ENCODE measurements at places on chromosomes 1 and 21.

DNA sequence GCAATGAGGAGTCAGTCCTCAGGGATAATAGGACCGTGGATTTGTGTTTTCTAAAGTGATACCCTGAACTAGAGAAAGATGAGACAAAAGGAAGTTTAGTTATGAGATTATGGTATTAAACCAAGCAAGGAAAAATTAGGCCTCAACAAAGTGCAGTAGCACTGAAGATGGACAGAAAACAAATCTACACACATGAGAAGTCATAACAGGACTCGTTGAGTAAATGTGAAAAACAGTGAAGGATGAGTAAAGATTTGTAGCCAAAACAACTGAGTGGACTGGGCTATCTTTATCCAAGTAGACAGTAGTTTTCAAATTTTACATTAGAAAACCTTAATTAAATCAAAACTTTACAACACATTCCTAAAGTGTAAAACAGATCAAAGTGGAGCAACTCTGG, 15.0 kb downstream of the EPRS1 start:
- DNase-seq = no peak

GRCh38 chr1:100265562-100265930, 470 bp upstream of the RTCA start:
- peak; percentile 36 for DNase-seq

DNA sequence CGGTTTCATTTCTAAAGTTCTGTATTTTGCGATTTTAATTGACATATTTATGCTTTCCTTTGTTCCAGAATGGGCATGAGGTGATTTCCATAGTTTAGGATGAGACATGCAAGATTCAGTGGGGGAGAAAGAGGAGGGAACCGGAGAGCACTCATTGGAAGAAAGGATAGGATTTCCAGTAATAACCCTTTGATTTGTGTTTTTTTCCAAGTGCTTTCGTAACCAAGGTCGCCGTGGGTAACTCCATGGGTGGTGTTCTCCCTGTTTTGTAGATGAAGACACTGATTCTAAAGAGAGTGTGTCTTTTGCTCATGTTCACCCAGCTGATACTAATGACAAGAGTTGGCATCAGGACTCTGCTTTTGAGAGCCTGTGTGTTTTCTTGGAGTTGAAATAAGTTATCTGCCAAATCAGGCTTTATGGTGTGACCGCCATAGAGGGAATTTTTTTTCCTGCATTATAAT, 170.1 kb downstream of the DHRS3 start:
- peak; percentile 84 for DNase-seq

- DNase-seq = no peak
These were observed 147.8 kb downstream of the SLC45A1 start for GRCh38 chr1:8465692-8466091.

DNA sequence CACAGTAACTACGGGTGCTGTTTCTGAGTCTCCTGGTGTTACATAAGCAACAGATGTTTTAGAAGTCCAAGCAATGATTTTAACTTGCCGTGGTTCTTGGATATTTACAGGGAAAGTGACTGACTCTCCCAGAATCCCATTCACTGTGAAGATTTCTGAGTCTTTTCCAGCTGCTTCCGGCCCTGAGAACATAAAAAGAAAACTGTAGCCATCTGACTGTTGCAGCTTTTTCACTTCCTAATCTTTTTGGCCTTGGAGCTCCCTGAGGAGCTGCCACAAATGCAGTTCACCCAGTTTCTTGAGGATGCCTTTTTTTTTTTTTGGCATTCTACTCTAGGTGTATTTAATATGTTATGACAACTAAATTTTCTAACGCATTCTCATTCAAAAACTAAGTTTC, 13.7 kb downstream of the CD84 start:
- DNase-seq = no peak

- DNase-seq = no peak
These were observed 43.1 kb downstream of the PCNX2 start for GRCh38 chr1:233252441-233252840.

GRCh38 chr1:169914531-169914930, 20.8 kb upstream of the SCYL3 start:
- peak; percentile 70 for DNase-seq

- DNase-seq = no peak
These were observed 4.5 kb upstream of the GALNT2 start for GRCh38 chr1:230062521-230062920.

GRCh38 chr21:27571706-27572105, 604.8 kb upstream of the ADAMTS5 start:
- DNase-seq = peak; percentile 89

DNA sequence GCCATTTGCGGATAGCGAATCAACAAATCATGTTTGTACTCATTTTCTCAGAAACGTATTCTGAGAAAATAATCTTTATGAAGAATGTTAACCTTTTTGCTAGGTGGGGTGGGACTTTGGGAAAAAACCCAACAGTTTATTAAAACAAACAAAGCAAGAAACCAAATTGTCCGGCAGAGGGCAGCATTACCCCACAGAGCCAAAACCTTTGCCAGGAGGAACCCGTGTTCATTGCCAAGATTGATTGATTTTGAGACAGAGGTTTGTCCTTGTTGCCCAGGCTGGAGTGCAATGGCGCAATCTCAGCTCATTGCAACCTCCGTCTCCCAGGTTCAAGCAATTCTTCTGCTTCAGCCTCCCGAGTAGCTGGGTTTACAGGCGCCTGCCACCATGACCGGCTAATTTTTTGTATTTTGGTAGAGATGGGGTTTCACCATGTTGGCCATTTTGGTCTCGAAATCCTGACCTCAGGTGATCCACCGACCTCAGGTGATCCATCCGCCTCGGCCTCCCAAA, 70.8 kb upstream of the RHOU start:
- peak; percentile 65 for DNase-seq

- no peak for DNase-seq
These were observed 155.4 kb upstream of the KCND3 start for GRCh38 chr1:112144733-112145426.

GRCh38 chr21:31287201-31287600, 56.9 kb downstream of the TIAM1 start:
- no peak for DNase-seq

DNA sequence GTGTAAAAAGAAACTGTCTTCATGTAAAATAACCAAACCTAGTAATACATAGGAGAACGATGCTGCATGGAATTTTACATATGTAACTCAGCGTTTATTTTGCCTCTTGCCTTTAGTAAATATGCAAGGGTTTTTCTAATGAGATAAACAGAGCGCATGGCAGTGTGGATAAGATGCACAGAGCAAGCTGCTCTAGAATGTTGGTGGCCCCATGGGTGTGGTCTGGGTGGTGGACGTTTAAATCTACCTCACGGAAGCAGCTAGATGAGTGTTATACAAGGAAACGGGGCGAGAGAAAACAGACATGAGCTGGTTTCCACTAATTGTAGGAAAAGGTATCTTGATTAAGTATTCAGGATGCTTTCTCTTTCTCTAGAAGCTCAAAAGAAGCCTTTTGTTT, 205.9 kb downstream of the DSCAM start:
- DNase-seq = no peak

DNA sequence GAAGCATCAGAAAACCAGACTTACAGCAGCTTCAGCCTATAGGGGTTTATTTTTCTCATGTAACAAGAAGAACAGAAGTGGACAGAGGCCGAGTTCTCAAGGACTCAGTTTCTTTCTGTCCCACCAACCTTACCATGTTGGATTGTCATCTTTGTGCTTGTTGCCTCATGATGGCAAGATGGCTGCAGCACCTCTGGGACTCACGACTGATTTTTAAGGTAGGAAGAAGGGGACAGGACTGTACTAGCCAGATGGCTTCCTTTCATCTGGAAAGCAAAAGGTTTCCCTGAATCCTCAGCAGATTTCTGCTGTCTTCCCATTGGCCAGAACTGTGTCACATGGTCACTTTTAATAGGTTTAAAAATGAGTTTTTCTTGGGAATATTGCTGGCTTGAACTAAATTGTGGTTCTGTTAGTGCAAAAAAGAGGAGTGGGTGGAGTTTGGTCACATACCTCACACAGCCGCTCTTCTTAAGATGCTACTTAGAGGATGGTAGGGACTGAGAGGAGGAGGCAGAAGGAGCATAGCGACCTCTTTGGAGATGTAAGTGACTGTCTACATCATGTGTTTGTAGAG, 48.1 kb upstream of the ENAH start:
- peak; percentile 72 for DNase-seq

DNA sequence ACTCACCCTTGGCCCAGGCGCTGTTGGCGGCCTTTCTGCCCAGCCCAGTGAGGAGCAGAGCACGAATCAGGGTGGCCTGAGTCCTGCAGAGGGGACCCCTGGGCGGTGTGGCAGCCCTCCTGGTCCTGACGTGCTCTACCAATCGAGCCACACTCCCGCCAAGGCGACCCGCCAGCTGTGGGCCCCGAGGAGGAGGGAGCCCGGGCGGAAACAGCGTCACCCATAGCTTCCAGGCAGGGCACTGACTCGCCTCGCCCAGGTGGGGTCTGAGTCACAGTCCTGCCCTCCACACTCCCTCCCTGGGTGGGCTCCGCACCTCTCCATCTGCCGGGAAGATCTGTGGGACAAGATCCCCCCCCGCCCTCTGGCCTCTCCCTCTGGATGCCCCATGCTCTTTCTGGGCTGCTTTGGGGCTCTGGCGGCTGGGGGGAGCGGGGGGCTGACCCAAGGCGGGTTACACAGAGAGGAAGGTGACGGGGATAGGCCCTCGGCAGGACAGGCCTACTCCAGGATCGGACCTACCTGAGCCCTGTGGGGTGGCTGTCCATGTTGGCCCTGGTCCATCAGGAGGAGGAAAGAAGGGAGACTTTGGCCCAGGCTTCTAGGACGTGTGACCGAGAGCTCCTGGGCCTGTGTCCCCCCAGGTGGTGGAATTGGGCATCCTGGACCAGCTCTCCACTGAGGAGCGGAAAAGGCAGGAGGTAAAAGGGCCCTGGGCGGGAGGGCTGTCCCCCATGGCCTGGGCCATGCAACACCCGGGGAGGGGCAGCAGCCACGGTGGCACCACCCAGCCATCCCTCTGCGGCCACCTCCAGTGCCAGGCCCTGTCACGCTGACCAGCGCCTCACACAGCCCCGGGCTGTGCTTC, 14.0 kb downstream of the ARHGEF16 start:
- no peak for DNase-seq

GRCh38 chr21:28160378-28160777, 832.3 kb downstream of the LTN1 start:
- DNase-seq = no peak

DNA sequence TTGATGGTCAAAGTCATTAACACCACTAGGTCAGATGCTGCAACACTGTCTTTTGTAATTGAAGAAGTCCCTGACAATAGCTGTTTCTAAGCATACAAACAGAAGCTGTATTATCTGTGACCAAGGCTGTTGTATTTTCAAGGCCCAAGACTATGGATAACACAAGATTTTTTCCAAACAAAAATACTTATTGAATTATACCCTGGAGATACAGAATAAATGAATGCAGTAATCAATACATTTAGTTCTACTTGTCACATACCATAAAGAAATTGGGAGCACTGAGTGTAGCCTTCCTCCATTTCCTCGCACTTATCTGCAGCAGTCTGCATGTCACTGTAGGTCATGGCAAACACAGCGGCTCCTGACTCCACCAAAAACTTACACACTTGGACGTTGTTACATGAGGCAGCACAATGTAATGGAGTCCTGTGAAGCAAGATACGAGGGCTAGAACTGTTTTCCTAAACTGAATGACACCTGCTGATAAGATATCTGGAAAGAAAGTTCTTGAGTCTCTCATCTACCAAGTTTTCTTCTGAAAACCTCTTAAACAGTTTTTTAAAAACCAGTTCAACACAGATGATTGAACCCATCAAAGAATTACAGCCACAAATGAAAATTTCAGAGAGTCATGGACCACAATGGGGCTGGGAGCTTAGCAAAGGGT, 56.9 kb downstream of the TP53BP2 start:
- DNase-seq = no peak

DNA sequence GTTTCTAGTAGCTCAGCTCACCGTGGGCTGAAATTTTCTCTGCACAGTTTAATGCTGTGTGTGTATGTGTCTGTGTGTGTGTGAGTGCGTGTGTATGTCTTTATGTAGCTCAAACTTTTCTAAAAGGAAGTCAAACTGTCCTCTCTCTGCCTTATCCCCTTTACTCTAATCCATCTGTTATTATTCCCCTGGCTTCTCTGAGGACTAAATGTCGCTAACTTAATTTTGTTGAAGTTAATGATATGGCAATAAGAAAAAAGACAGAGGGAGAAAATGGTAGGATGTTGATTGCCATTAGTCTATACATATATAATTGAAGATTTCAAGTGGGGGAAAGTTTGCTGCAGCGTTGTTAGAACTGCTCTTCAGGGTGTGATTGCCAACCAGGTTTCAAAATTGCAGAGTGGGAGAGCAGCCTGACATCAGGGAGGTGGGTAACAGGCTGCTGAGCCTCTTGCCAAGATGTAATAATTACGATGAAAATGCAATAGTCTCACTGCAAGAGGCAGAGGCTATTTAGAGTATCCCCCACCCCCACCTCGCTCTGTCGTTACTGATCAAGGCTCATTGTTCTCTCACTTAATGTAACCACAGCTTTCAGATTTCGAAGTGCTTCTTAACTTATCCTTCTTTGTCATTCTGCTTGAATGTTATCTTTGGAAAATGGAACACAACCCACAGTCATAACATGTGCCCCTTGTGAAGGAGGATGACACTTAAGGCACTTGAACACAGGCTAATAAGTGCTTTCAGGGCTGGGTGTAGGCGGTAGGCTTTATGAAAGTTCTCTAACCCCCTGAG, 559.0 kb upstream of the PLXNA2 start:
- DNase-seq = no peak

DNA sequence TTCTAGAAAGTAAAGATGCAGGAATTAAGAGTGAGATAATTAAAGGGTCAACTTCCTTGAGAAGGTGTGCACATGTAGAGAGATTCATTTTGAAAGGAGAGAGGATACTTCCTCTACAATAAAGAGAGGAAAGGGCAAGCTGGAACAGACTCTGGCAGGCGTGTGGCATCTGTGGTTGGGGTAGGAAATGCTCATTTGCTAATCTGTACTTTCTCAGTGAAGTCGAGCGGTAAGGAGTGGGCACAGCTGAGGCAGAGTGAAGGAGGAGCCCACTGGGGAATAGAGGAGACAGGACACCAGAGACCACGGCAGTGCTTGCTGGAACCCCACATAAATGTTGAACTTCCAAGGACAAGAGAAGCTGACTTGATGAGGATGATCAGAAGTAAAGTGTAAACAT, 49.1 kb downstream of the PCSK9 start:
- DNase-seq = no peak

DNA sequence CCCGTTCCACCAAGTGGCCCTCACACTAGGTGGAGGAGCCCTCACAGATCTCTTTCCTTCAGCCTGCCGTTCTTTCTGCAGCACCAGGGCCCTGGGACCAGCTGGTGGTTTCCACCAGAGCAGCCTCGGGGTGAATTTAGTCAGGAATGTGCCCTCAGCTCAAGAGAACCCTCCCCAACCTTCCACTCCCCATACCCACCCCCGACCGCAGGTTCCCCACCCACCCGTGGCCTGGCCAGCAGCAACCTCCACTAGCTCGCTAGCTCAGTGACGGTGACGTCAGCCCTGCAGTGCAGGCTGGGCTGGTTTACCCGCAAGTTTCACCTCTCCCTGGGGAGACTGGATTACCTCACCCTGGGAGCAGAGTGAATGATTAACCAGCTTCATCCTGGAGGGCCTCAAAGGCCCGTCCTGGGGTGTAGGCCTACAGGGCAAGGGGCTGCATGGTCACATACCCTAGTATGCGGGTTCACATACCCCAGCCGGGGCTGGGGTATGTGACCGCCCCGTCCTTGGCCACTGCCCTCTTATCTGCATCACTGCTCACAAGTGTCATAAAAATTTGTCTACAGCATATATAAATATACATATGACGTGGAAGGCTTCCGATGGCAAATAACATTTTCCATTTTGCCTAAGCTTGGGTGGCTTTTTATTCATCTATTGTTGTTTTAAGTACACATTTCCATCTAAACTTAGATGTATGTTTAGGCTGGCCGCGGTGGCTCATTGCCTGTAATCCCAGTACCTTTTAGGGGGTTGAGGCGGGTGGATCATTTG, 24.5 kb downstream of the ELF3 start:
- DNase-seq = peak; percentile 95

Data from fibroblast of skin of right biceps (primary cell).